Testis (tissue), 5 donors: ENCODE measurements at places on chromosomes 11 and 22. TPM values are rescaled to one million over a fixed set of nuclear protein-coding genes. Genes with fewer than 3 reads are reported as not detected.

DNA sequence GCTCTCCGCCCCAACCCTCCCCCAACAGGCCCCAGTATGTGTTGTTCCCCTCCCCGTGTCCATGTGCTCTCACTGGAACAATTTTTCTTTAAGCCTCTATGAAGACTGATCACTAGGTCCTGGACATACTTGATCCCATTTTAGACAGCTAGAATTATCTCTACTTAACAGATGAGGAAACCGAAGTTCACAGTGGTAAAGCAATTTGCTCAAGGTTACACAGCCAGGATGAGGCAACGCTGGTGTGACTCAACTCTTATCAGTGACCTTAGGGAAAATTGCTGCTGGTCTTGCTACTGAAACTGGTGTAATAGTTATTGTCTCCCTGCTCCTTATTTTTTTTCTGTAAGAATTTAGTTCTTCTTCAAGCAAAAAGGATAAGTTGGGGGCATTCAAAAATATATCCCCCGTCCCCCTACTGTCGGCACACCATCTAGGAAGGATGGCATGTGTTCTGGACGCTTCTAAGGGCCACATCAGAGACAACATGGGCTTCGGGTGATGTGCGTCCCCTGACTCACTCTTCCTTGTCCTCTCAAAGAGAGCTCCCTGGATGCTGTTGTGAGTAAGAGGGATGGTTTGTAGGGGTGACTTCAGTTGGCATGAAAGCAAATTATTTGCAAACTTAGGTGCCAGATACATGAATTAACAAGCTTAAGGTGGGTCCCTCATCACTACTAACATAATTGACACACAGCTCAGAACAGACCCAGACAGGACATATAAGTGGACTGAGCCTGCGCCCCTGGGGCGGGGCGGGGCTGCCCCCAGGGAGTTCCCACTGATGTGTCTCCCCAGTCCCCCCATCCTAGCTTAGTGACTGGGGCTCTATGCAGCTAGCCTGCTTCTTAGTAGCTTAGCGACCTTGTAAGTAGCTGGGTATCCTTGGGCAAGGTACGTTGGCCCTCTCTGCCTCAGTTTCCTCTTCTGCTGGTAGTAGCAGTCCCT lies 23.6 kb upstream of the ALX4 start:
- no peaks in the 10 kb centered on the region for H3K36me3 ChIP-seq
- no peaks in the 10 kb centered on the region for H3K4me1 ChIP-seq
- DNase-seq: no peak
- H3K27ac ChIP-seq: no peak overlapping the region
- no peaks in the 10 kb centered on the region for H3K27me3 ChIP-seq

The OTOG gene
- 4.2 TPM for polyA plus RNA-seq

The TYR gene
- 0.24 TPM for polyA plus RNA-seq

DNA sequence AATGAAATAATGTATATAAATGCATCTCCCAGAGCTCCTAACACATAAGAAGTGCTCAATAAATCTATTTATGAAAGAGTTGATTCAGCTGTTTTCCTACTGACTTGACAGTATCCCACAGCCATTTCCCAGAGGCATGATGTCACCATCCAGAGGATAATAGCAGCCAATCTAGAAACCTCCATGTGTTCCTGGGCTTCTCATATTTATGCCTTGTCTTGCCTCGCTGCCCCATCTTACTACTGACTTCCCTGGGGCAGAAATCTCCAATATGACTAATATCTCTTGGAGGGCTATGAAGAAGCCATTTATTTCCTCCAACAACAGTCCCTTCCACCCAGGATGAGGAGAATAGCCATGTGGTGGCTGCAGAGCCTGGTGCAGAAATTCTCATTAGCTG lies 115.4 kb upstream of the NAV2 start:
- DNase-seq: no peak
- H3K27me3 ChIP-seq: no peaks in the 10 kb centered on the region
- no peak overlapping the region for H3K4me3 ChIP-seq
- no peak overlapping the region for H3K27ac ChIP-seq

DNA sequence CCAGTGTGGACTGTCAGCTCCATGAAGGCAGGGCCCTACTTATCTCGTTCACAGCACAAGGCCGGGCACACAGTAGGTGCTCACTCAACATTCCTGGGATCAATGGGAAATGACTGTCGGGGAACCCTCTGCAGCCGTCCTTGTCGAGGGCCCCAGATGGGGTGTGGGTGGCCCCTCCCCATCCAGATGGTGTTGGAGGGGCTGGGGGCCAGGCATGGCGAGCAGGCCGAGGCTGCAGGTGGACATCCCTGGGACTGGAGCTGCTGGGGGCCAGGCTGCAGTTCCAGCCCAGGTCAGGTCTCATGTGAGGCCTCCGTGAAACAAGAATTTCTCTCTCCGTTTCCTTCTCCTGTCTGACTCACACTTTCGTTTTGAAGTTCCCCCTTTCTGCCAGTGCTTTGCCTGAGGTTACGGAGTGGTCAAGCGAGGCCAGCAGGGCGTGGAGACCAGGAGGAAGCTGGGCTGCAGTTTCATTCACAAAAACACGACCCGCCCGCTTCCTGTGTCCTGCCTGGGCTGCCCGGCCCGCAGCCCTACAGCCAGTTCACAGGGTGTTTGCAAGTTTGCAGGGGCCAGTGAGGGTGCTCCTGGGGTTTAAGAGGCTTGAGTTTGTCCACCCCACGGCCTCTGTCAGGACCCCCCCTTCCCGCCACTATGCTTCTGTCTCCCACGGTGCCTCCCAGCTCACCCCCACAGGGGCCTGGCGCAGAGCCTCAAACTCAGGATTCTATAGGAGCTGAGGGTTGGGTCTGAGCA lies 4.5 kb downstream of the MYEOV start:
- H3K4me3 ChIP-seq: no peak overlapping the region
- no peak overlapping the region for H3K27ac ChIP-seq

The HEPHL1 gene
- polyA plus RNA-seq: 0.54 TPM

DNA sequence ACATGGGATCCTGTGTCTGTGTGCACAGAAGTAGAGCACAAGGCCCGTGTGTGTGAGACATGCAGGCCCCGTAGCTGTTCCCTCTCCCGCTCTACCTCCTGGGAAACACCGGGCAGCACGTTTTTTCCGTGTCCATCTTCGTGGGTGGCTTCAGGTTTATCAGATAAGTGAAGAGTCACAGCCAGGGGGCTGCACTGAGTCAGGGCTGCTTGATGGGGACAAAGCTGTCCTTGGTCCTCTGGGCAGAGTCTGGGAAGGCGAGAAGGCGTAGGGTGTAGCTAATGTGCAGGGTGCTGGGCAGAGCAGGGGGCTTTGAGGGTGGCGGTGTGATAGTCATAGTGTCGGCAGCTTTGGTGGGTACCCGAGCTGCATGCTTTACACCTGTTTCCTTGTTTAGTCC lies 23.7 kb downstream of the INCENP start:
- peak; percentile 7 for DNase-seq
- no peaks in the 10 kb centered on the region for H3K27me3 ChIP-seq
- H3K4me1 ChIP-seq: no peaks in the 10 kb centered on the region
- no peak overlapping the region for H3K27ac ChIP-seq
- H3K36me3 ChIP-seq: no peaks in the 10 kb centered on the region
- H3K4me3 ChIP-seq: no peak overlapping the region

GRCh38 chr11:35839368-35840161 lies 104.3 kb upstream of the LDLRAD3 start:
- H3K4me1 ChIP-seq: no peaks in the 10 kb centered on the region
- no peaks in the 10 kb centered on the region for H3K36me3 ChIP-seq
- H3K27ac ChIP-seq: no peak overlapping the region
- no peak for DNase-seq

DNA sequence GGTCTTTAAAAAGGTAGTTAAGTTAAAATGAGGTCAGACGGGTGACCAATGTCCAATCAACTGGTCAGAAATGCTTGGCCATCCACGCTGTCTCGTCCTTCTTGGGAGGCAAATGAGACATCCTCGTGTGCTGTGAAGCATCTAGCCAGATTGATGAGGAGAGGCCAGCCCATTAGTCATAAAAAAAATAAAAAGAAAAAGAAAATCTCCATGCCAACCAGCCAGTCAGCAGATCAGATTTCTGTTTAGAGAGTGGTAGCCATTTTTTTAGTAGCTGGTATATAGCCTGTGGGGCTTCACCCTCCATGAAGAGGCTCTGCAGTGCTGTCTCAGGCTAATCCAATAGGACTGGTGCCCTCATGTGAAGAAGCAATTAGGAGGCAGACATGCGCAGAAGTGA lies 343.1 kb upstream of the SYN3 start:
- H3K27ac ChIP-seq: no peak overlapping the region
- DNase-seq: no peak
- no peak overlapping the region for H3K4me3 ChIP-seq
- H3K27me3 ChIP-seq: no peaks in the 10 kb centered on the region

DNA sequence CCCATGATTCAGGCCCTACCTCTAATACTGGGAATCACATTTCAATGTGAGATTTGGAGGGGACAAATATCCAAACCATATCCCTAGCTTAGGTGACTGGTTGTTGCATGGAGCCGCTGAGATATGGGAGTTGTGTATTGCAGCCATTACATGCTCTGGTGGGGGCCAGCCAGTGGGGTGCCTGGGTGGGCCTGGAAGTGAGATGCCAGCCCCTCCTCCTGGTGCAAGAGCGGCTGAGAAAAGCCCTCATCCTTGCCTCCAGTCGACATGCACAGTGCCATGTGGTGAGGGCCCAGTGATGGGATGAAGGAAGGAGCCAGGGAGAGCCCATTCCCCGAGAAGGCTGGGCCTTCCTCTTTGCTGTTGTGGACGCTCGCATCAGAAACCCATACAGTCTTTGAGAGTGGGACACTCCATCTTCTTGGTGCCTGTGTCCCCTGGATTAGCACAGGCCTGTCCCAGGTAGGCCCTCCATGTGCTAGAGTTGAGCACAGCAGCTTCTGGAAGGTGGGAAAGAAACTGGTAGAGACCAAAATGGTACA lies 1043.0 kb downstream of the TBC1D22A start:
- H3K36me3 ChIP-seq: no peaks in the 10 kb centered on the region
- DNase-seq: no peak
- H3K4me1 ChIP-seq: no peaks in the 10 kb centered on the region
- no peak overlapping the region for H3K27ac ChIP-seq
- H3K4me3 ChIP-seq: no peak overlapping the region

DNA sequence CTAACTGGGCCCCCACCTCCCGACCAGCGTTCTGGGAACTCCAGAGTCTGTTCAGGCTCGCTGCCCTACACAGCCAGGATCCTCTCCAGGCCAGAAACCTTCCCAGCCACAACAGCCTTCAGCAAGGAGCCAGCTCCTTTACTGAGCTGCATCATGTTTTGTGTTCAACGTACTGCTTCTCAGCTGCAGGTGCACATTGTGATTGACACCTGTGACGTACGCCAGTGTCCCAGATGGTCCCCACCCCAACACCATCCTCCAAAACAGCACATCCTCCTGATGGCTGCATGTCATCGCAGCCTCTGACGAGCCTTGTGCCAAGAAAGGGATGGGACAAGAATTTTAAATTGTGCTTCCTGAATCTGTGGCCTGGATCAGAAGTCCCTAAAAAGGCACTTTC lies 117.5 kb downstream of the SPATA19 start:
- H3K4me1 ChIP-seq: no peaks in the 10 kb centered on the region
- H3K36me3 ChIP-seq: no peaks in the 10 kb centered on the region
- H3K27me3 ChIP-seq: no peaks in the 10 kb centered on the region
- no peak for DNase-seq
- H3K4me3 ChIP-seq: no peak overlapping the region
- H3K27ac ChIP-seq: no peak overlapping the region

DNA sequence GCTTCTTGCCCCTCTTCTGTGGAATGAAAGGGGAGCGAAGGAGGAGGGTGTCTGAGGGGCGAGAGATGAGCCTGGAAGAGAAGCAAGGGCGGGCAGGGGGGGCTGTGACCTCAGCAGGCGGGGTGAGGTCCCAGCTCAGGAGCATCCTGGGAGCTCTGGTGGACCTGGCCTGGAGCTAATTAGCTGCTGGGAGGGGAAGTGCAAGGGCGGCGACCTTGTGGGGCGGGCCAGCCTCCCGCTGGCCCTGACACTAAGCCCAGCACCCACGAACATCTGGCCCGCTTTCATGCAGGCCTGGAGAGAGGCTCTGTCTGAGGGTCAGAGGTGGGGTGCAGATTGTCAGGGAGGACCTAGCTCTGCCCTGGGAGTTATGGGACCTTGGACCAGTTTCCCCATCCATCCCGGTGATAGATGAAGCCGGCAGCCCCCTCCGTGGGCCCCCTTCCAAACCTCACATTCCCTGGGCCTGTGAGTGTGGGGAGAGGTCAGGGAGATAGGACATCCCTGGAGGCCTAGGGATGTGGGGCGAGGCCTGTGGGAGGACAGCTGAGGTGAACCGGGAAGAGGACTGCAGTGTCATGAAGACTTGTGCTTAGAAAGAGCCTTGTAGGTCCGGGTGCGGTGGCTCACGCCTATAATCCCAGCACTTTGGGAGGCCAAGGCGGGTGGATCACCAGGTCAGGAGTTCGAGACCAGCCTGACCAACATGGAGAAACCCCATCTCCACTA lies 28.5 kb upstream of the CD82 start:
- H3K4me1 ChIP-seq: no peaks in the 10 kb centered on the region

- H3K36me3 ChIP-seq: no peaks in the 10 kb centered on the region
- no peaks in the 10 kb centered on the region for H3K27me3 ChIP-seq
- H3K27ac ChIP-seq: no peak overlapping the region
- no peak overlapping the region for H3K4me3 ChIP-seq
- peaks cover 8% of the 10 kb centered on the region for H3K4me1 ChIP-seq
Measured at GRCh38 chr22:31161386-31161785, 1.4 kb downstream of the RNF185 start.

- H3K27me3 ChIP-seq: no peaks in the 10 kb centered on the region
- H3K36me3 ChIP-seq: no peaks in the 10 kb centered on the region
- no peaks in the 10 kb centered on the region for H3K4me1 ChIP-seq
- H3K27ac ChIP-seq: no peak overlapping the region
- H3K4me3 ChIP-seq: no peak overlapping the region
Measured at GRCh38 chr22:26450453-26451185, 21.6 kb downstream of the ASPHD2 start.

DNA sequence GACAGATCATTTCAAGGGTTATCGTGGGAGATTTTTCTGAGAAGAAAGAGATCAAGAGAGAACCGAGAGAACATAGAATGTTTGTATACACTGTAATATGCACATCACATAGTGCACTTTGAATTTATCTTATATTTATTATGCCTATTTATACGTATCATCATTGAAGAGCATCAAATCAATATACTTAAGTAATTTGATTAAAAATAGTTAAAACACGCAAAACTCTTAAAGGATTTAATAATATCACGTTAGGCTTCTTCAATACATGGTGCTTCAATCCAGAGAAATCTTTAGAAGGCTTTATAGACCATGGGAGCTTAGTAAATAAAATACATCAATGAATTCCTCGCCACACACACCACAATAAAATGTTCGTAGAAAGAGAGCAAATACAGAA lies 139.5 kb upstream of the C11orf58 start:
- H3K4me3 ChIP-seq: no peak overlapping the region
- peaks cover 9% of the 10 kb centered on the region for H3K4me1 ChIP-seq
- no peaks in the 10 kb centered on the region for H3K27me3 ChIP-seq
- no peaks in the 10 kb centered on the region for H3K36me3 ChIP-seq
- DNase-seq: no peak

GRCh38 chr11:131957201-131957600 lies 586.8 kb downstream of the NTM start:
- H3K27ac ChIP-seq: no peak overlapping the region
- DNase-seq: no peak
- no peaks in the 10 kb centered on the region for H3K4me1 ChIP-seq
- no peaks in the 10 kb centered on the region for H3K36me3 ChIP-seq

The FERMT3 gene
- 10.9 TPM for polyA plus RNA-seq
